ENCODE measurements at places on chromosomes 4 and X.

GRCh38 chr4:152577708-152578396, 42.0 kb upstream of the FBXW7 start:
- H3K27ac ChIP-seq, result no peak overlapping the region
- peaks cover 5% of the 10 kb centered on the region for H3K4me1 ChIP-seq
- no peaks in the 10 kb centered on the region for H3K36me3 ChIP-seq

DNA sequence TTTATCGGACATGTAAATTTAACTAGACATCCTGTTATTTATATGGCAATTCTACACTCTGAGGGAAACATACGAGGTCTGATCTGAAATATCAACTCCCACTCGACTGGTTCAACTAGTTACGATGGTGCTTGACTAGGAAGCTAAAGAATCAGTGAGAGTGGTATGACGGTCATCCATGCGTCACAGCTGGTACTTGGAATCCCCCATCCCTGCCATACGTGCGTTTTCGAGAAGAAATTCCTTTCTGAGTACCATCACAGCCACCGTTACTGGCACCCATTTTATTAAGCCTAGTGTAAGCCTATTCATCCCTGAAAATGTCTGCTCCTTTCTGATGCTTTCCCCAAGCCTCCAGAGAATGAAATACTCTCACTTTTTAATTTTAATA, 695 bp upstream of the PIGA start:
- H3K4me3 ChIP-seq, result peak overlapping the region; percentile 94
- H3K27ac ChIP-seq, result no peak overlapping the region
- no peaks in the 10 kb centered on the region for H3K27me3 ChIP-seq

- H3K36me3 ChIP-seq, result no peaks in the 10 kb centered on the region
- no peak for DNase-seq
- peaks cover 10% of the 10 kb centered on the region for H3K4me1 ChIP-seq
- no peaks in the 10 kb centered on the region for H3K27me3 ChIP-seq
- H3K27ac ChIP-seq, result peak overlapping the region; percentile 73
- H3K4me3 ChIP-seq, result no peak overlapping the region
Observed at GRCh38 chrX:104420907-104421306, 145.1 kb upstream of the IL1RAPL2 start.

DNA sequence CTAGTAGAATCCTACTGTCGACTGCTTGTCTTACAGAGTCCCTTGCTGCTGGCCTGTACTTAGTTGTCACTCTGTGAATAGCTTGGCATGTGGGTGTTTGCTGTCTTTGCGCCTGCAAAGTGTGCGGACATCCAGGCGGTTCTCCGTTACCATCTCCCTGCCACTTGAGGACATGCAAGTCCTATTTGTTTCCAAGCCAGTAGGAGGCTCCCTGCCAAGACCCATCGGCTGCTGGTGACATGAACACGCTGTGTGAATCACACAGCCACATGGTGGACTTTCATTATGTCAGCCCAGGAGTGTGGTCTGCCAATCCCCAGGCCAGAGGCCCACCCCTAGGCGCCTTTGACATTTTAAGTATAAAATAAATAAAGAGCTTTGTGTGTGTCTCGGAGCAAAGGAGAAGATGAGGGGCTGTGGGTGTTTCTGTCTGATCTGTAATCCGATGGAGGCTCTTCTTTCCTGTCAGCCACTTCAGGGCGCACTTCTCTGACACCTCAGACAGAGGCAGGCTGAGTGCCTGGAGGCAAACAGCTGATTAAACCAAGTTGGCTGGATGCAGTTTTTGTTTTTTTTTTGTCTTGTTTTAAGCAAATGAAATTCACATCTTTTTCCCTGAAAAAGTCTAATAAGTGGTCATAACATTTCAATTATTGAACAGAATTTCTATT, 51.5 kb downstream of the ALPK1 start:
- no peaks in the 10 kb centered on the region for H3K36me3 ChIP-seq
- H3K27me3 ChIP-seq, result no peaks in the 10 kb centered on the region
- H3K4me3 ChIP-seq, result no peak overlapping the region
- DNase-seq, result no peak

DNA sequence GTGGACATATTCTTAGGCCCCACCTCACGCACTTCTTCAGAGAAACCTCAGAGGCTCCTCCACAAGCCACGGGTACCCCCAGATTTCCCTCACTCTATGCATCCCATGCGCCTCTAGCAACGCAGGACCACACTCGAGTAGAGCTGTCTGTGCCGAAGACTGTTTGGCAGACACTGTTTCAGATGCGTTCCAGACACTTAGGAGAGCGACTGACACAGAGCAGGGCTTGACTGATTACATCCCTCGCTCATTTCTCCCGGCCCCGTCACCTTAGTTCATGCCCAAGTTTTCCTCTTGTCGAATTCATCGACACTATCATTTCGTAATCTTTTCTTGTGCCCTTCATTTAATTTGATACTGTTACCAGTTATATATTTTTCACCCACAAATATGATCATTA, 15.0 kb downstream of the SORBS2 start:
- H3K4me1 ChIP-seq, result peaks cover 13% of the 10 kb centered on the region
- H3K36me3 ChIP-seq, result no peaks in the 10 kb centered on the region
